ENCODE measurements at places on chromosomes 3 and 15. TPM values are rescaled to one million over a fixed set of nuclear protein-coding genes. Genes with fewer than 3 reads are reported as not detected.
A peak's percentile ranks its signal among the peaks of the same experiment; 100 is the strongest.

GCSAM gene
- total RNA-seq = not detected

RAB7A gene
- 184 TPM for total RNA-seq

DNAH1 gene
- 3.7 TPM for total RNA-seq

IQCH gene
- 1.9 TPM for total RNA-seq

- no peaks in the 10 kb centered on the region for H3K27me3 ChIP-seq
- DNase-seq = no peak
- H3K36me3 ChIP-seq = no peaks in the 10 kb centered on the region
- no peak overlapping the region for H3K27ac ChIP-seq
- H3K4me1 ChIP-seq = peaks cover 31% of the 10 kb centered on the region
Measured at GRCh38 chr3:150094150-150094933, 123.6 kb upstream of the PFN2 start.

DNA sequence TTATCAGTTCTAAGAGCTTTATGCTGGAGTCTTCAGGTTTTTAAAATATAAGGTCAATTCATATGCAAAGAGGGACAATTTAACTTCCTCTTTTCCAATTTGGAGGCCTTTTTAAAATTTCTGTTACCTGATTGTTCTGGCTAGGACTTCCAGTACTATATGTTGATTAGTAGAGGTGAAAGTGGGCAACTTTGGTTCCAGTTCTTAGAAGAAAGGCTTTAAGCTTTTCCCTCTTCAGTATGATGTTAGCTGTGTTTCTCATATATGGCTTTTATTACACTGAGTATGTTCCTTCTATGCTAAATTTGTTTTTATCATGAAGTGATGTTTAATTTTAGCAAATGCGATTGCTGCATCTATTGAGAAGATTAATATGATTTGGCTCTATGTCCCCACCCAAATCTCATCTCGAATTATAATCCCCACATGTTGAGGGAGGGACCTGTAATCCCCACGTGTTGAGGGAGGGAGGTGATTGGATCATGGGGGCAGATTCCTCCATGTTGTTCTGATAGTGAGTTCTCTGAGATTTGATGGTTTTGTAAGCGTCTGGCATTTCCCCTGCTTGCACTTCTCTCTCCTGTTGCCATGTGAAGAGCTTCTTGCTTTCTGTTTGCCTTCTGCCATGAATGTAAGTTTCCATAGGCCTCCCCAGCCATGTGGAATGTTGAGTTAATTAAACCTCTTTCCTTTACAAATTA lies 33.8 kb downstream of the FAIM start:
- no peak for DNase-seq
- H3K4me3 ChIP-seq = no peak overlapping the region

GRCh38 chr3:41317298-41317697 lies 118.0 kb downstream of the CTNNB1 start:
- no peaks in the 10 kb centered on the region for H3K36me3 ChIP-seq
- no peak overlapping the region for H3K4me3 ChIP-seq
- peaks cover 34% of the 10 kb centered on the region for H3K4me1 ChIP-seq
- H3K27me3 ChIP-seq = peaks cover 3% of the 10 kb centered on the region
- no peak for DNase-seq

DNA sequence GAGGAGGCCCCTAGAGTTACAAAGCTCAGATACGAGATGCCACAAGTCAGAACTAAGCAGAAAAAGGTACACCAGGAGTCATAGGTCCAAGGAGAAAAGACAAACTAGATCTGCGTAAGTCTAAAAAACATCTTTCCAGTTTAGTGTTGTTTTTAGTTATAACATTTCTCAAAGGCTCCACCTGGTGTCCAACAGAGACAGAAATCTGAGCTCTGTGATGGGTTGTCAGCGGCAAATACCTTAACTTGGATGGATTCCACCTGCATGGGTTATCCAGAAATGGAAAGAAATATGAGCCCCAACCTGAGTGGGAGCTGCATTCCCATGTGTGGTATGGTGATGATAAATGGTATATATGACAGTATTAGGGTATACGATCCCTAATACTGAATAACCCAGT lies 238.6 kb upstream of the CHRM5 start:
- no peak overlapping the region for H3K27ac ChIP-seq
- H3K36me3 ChIP-seq = no peaks in the 10 kb centered on the region

- no peaks in the 10 kb centered on the region for H3K36me3 ChIP-seq
- H3K27me3 ChIP-seq = no peaks in the 10 kb centered on the region
- DNase-seq = no peak
- no peaks in the 10 kb centered on the region for H3K4me1 ChIP-seq
- no peak overlapping the region for H3K4me3 ChIP-seq
- H3K27ac ChIP-seq = no peak overlapping the region
Measured at GRCh38 chr3:147493666-147494065, 84.5 kb downstream of the ZIC1 start.

DNA sequence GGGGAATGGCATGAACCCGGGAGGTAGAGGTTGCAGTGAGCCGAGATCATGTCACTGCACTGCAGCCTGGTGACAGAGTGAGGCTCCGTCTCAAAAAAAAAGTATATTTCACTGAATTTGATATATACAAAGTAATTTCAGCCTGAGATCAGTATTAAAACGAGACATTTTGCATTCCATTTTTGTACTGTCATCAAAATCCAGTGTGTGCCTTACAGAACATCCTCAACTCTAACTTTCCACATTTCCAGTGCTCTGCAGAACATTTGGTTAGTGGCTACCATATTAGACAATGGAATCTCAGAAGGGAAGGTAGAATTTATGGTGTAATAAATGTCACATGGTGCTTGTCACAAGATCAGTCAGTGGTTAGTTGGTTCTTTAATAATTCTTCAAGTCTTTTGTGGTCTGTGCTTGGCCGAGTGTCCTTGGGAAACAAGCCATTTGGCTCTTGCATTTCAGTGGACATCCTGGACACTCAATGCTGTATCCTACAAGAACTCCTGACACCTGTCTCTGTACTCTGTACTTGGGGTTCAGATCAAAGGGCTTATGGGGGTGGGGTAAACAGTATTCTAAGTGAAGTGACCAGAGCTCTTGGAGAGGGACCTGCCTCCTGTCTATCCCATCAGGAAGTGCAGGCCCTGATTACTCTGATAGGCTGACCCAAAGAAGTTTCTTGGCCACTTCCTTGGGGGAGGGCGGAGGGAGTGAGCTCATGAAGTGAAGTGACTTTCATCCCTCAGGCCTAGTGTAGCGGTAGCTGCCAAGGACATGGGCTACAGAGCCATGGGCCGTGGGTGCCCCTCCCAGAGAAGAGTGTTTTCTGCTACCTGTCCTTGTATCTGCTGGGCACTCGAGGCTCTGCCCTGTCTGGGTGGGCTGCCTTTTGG lies 3.7 kb downstream of the ACVR2B start:
- H3K4me3 ChIP-seq = no peak overlapping the region
- no peak for DNase-seq
- H3K36me3 ChIP-seq = peaks cover 2% of the 10 kb centered on the region
- no peaks in the 10 kb centered on the region for H3K27me3 ChIP-seq
- no peak overlapping the region for H3K27ac ChIP-seq
- H3K4me1 ChIP-seq = peaks cover 51% of the 10 kb centered on the region

- H3K27ac ChIP-seq = no peak overlapping the region
- H3K27me3 ChIP-seq = no peaks in the 10 kb centered on the region
- DNase-seq = no peak
- 0 out of 2 replicates have a peak, but pooled peaks cover 4% of the 10 kb centered on the region for H3K4me1 ChIP-seq
- no peak overlapping the region for H3K4me3 ChIP-seq
Measured at GRCh38 chr3:143571548-143571947, 276.7 kb downstream of the SLC9A9 start.

- H3K27me3 ChIP-seq = peaks cover 6% of the 10 kb centered on the region
- no peak overlapping the region for H3K4me3 ChIP-seq
- no peak for DNase-seq
- no peak overlapping the region for H3K27ac ChIP-seq
Measured at GRCh38 chr3:46030626-46031025, 3.3 kb upstream of the XCR1 start.

DNA sequence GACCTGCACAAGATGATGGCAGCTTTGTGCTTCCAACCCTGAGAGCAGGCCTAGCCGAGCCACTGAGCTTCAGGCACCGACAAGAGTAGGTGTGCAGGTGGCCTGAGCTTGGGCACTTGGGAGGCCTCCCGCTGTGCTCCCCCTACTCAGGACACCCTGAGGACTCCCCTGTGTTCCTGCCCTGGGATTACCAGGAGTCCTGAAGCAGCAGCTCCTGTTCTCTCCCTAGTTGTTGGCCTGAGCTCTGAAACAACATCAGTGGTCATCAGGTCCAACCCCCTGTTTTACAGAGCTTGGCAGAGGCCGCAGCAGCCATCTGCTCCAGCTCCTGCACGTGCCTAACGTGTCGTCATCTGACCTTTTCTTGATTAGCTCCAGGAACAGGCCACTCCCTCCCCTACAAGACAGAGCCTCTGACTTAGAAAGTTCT lies 8.0 kb upstream of the MESP2 start:
- no peaks in the 10 kb centered on the region for H3K36me3 ChIP-seq
- H3K4me1 ChIP-seq = no peaks in the 10 kb centered on the region
- no peak overlapping the region for H3K27ac ChIP-seq
- no peak overlapping the region for H3K4me3 ChIP-seq

DNA sequence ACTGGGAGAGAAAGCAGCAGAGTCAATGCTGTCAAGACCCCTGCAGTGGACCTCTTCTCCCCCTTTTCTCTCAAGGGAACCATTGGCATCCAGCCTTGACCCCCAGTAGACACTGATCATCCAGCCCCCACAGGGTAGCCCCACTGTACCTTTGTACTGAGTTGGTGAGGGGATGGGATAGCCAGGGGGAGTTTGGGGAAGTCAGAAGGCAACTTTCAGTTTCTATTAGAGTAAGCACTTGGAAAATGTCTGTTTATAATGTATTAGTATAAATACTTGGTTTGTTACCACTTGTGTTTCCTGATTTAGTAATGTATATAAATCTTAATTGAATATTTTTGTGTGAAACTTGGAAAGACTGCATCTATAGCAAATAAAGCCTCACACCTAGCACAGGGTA lies 25.0 kb downstream of the DAG1 start:
- DNase-seq = no peak
- no peaks in the 10 kb centered on the region for H3K27me3 ChIP-seq
- H3K36me3 ChIP-seq = peaks cover 8% of the 10 kb centered on the region
- peaks cover 3% of the 10 kb centered on the region for H3K4me1 ChIP-seq

- no peak for DNase-seq
- peaks cover 7% of the 10 kb centered on the region for H3K36me3 ChIP-seq
- H3K27me3 ChIP-seq = peaks cover 9% of the 10 kb centered on the region
- peak overlapping the region; percentile 73 for H3K27ac ChIP-seq
Measured at GRCh38 chr3:78285032-78285728, 1245.3 kb downstream of the ROBO2 start.

DNA sequence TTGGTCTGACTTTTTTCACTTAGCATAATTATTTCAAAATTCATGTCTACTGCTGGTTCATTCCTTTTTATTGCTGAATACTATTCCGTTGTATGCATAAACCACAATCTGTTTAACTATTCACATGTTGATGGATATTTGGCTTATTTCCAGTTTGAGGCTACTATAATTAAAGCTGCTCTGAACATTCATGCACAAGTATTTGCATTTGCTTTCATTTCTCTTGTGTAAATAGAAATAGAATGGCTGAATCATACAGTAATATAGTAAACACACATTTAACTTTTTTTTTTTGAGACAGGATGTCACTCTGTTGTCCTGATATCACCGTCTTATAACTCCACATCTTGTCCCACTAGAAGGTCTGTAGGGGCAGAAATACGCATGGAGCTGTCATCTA lies 57.3 kb downstream of the NMNAT3 start:
- H3K27ac ChIP-seq = no peak overlapping the region
- no peaks in the 10 kb centered on the region for H3K27me3 ChIP-seq
- no peaks in the 10 kb centered on the region for H3K36me3 ChIP-seq
- no peaks in the 10 kb centered on the region for H3K4me1 ChIP-seq
- DNase-seq = no peak
- H3K4me3 ChIP-seq = no peak overlapping the region

GRCh38 chr3:101527906-101528305 lies 14.9 kb upstream of the SENP7 start:
- no peak for DNase-seq
- H3K27me3 ChIP-seq = peaks cover 4% of the 10 kb centered on the region
- H3K4me1 ChIP-seq = peaks cover 34% of the 10 kb centered on the region
- H3K27ac ChIP-seq = no peak overlapping the region
- peaks cover 47% of the 10 kb centered on the region for H3K36me3 ChIP-seq

DNA sequence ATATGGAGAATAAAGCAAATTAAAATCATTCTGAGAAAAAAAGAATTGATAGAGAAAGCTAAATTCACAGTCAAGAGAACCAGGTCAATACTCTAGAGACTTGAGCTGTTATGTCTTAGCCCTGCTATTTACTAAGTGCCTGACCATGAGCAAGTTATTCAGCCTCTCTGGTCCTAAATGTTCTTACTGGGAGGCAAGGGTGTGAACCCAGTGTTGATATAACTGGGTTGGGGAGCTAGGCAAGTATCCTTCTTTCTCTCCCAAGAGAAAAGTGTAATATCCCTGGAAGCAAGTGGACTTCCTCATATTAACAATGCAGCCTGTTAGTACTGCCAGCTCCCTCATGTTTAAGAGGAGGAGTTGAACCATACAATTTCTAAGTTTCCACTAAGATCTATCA lies 488.9 kb upstream of the RASGRP1 start:
- peaks cover 13% of the 10 kb centered on the region for H3K36me3 ChIP-seq
- peaks cover under 1% of the 10 kb centered on the region for H3K27me3 ChIP-seq
- DNase-seq = no peak
- no peaks in the 10 kb centered on the region for H3K4me1 ChIP-seq
- H3K4me3 ChIP-seq = no peak overlapping the region

DNA sequence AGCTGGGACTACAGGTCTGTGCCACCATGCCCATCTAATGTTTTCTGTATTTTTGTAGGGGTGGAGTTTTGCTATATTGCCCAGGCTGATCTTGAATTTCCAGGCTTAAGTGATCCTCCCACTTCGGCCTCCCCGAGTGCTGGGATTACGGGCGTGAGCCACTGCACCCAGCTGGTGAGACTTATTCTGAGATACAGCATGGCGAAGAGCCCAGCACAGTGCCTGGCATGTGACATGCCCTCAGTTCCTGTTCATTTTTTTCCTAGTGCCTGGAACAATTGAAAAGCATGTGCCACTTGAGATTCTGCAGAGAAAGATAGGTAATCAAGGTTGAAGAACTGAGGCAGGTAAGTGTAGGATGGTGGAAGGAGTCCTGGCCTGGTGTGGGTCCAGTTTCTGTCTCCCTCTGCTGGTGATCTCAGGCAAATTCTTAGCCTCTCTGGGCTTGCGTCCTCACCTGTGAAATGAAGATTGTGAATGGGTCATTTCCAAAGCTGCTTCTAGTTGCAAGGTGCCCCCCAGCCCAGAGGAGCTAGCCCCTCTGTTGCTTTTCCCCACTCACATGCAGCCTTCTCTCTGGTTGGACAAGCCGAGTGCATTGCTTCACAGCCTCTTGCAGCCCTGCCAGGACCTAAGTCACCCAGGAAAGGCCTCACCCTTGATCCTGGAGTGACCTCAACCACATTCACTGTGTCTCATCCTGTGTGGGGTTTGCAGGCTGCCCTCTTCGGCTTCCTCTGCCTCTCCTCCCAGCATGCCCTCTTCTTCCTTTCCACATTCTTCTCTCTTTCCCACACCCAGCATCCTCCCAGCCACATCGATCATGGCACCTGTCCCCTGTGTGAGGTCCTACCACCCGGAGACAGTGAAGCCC lies 4.3 kb upstream of the RHCG start:
- H3K4me3 ChIP-seq = no peak overlapping the region
- 0 out of 2 replicates have a peak, but pooled peaks cover 3% of the 10 kb centered on the region for H3K4me1 ChIP-seq
- H3K27me3 ChIP-seq = peaks cover 24% of the 10 kb centered on the region
- DNase-seq = no peak
- no peaks in the 10 kb centered on the region for H3K36me3 ChIP-seq
- H3K27ac ChIP-seq = no peak overlapping the region

GRCh38 chr15:101554115-101554915 lies 64.8 kb upstream of the PCSK6 start:
- H3K36me3 ChIP-seq = no peaks in the 10 kb centered on the region
- H3K4me1 ChIP-seq = peaks cover 6% of the 10 kb centered on the region
- peaks cover 3% of the 10 kb centered on the region for H3K27me3 ChIP-seq
- no peak overlapping the region for H3K4me3 ChIP-seq
- no peak overlapping the region for H3K27ac ChIP-seq
- no peak for DNase-seq

Measured in WTC11 (cell line).